Breast epithelium (tissue), 4 donors: ENCODE measurements at places on chromosomes 12 and 14. TPM values are rescaled to one million over a fixed set of nuclear protein-coding genes. Genes with fewer than 3 reads are reported as not detected.

GRCh38 chr12:12474931-12475795, 87.5 kb downstream of the DUSP16 start:
- H3K4me1 ChIP-seq: no peaks in the 10 kb centered on the region
- no peaks in the 10 kb centered on the region for H3K27me3 ChIP-seq
- DNase-seq: no peak
- peak overlapping the region; percentile 40 for H3K27ac ChIP-seq

DNA sequence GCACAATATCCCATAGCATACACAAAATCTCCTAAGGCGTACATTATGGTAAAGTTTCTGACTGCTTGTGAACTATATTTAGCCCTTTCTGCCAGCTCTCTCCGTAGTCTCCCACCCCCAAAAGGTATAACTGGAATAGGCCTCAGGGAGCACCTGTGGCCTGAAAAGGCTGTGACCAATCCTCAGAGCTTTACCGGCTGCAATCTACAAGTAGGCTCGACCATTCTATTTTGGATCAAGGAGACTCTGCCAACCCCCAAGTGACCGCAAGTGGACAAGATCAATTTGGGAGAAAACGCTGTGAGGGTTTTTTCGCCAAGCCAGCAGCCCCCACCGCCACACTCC, 1.2 kb downstream of the PPTC7 start:
- H3K4me1 ChIP-seq: no peaks in the 10 kb centered on the region
- no peak for DNase-seq
- H3K4me3 ChIP-seq: peak overlapping the region; percentile 93
- H3K27me3 ChIP-seq: no peaks in the 10 kb centered on the region
- no peaks in the 10 kb centered on the region for H3K36me3 ChIP-seq

GRCh38 chr12:117318591-117318990, 42.8 kb downstream of the NOS1 start:
- no peak overlapping the region for H3K27ac ChIP-seq
- no peak for DNase-seq
- H3K36me3 ChIP-seq: no peaks in the 10 kb centered on the region
- H3K4me1 ChIP-seq: no peaks in the 10 kb centered on the region

DNA sequence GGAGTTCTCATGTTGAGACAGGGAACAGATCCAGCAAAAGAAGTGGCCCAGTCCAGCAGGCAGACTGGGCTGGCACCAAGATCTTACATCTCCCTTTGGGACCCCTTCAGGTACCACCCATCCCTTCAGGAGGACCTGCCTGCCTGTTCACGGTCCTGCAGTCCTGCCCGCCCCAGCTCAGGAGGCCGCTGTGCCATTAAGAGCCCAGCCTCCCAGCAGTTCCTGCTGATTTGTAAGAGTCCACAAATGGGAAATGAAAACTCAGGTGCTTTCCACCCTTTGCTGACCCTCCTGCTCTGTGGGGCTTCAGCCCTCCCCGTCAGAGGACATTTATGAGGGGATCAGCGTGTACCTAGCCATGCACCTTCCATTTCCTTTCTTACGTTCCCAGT, 39.5 kb downstream of the C14orf132 start:
- H3K36me3 ChIP-seq: no peaks in the 10 kb centered on the region
- H3K4me3 ChIP-seq: no peak overlapping the region
- H3K27ac ChIP-seq: no peak overlapping the region
- no peaks in the 10 kb centered on the region for H3K4me1 ChIP-seq

- no peaks in the 10 kb centered on the region for H3K36me3 ChIP-seq
- no peak overlapping the region for H3K4me3 ChIP-seq
- peak; percentile 65 for DNase-seq
- no peak overlapping the region for H3K27ac ChIP-seq
These were observed 11.1 kb upstream of the DPF3 start for GRCh38 chr14:72904840-72905561.

DNA sequence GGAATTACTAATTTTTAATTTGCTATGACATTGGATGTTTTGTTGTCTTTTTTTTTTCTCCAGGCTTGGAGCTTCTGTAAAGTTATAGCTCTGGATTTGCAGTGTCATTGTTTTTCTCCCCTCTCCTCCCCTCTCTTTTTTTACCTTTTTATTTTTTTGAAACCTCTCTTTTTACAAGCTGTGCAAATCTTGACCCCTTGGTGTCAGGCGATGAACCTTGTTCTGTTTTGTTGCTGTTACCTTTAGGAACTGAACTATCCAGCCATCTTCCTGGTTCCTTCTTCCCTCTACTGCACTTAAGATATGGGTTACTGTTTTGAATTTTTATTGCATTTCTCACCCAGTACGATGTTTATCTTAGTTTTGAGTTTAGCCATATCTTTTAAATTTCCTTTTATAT, 13.7 kb downstream of the KTN1 start:
- no peaks in the 10 kb centered on the region for H3K4me1 ChIP-seq
- H3K27ac ChIP-seq: no peak overlapping the region
- no peaks in the 10 kb centered on the region for H3K36me3 ChIP-seq
- no peak for DNase-seq
- H3K4me3 ChIP-seq: no peak overlapping the region

GRCh38 chr12:91965781-91966180, 179.9 kb downstream of the BTG1 start:
- H3K4me3 ChIP-seq: no peak overlapping the region
- DNase-seq: no peak
- H3K4me1 ChIP-seq: no peaks in the 10 kb centered on the region
- H3K27me3 ChIP-seq: no peaks in the 10 kb centered on the region
- no peak overlapping the region for H3K27ac ChIP-seq

GRCh38 chr12:95859344-95859816, 628 bp downstream of the SNRPF start:
- H3K36me3 ChIP-seq: no peaks in the 10 kb centered on the region
- no peaks in the 10 kb centered on the region for H3K27me3 ChIP-seq
- DNase-seq: no peak
- peak overlapping the region; percentile 79 for H3K27ac ChIP-seq
- no peaks in the 10 kb centered on the region for H3K4me1 ChIP-seq

DNA sequence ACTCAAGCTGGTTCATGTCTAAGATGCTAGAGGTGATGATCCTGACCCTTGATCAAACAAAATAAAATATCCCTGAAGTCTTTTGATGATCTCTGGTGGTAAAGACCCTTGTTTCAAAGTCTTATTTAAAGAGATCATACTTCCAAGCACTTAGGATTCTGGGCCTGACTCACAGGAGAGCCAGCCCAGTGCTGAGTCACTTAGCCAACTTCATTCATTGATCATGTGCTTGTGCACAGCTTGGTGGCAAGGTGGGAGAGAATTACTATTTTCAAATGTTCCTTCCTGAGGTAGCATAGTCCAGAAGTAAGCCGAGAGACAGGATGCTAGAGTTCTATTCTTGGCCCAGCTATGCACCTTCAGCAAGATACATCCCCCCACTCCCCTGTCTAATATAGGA, 40.6 kb downstream of the SCN8A start:
- no peaks in the 10 kb centered on the region for H3K36me3 ChIP-seq
- no peaks in the 10 kb centered on the region for H3K27me3 ChIP-seq
- H3K27ac ChIP-seq: peak overlapping the region; percentile 25
- no peak overlapping the region for H3K4me3 ChIP-seq
- no peaks in the 10 kb centered on the region for H3K4me1 ChIP-seq
- no peak for DNase-seq

GRCh38 chr12:109544955-109545531, 28.3 kb downstream of the MMAB start:
- H3K4me3 ChIP-seq: no peak overlapping the region
- H3K36me3 ChIP-seq: no peaks in the 10 kb centered on the region
- peaks cover 16% of the 10 kb centered on the region for H3K27me3 ChIP-seq
- peak overlapping the region; percentile 21 for H3K27ac ChIP-seq
- no peak for DNase-seq

DNA sequence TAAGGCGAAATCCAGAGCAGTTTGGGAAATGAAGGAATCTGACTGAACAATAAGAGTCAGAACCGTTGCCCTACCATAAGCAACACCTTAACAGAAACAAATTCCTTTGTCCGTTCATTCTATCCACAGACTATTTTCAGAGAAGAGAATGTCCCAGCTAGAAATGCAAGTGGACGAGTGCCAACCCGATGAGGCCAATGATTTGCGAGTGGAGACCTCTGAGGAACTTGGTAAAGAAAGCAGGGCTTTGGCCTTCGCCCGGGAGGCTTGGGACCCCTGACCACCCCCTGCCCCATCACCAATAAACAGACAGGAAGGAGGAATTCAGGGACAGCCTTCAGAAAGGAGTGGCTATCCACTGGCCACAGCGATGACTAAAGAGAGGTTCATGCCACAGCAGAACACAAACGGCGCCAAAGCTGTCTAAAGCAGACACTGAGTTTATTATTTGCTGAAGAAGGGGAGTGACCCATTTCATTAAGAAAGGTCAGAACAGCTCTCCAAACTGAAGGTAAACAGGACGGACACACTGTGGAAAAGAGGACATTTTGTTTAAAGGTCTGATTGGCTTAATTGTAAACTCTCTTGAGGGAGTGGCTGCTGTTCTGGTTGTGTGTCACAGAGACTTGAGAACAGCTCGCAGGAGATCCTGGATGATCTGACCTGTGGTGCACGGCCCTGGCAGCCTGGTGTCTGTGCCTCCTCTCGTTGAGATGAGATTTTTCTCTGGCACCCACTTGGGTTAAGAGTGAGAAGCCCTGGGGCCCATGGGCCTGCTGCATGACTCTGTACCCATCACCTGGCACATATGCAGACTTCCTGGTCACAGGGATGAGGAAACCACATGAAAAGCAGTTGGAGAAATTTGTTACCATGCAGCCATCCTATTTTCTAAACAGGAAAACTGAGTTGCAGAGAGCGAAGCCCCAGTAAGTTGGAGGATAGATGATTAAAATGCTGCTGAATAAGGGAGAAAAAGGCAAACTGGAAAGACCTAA, 142.0 kb upstream of the PZP start:
- no peak for DNase-seq
- no peaks in the 10 kb centered on the region for H3K27me3 ChIP-seq
- H3K27ac ChIP-seq: no peak overlapping the region
- H3K4me1 ChIP-seq: no peaks in the 10 kb centered on the region

- no peaks in the 10 kb centered on the region for H3K27me3 ChIP-seq
- no peak overlapping the region for H3K4me3 ChIP-seq
- H3K27ac ChIP-seq: peak overlapping the region; percentile 71
- no peaks in the 10 kb centered on the region for H3K4me1 ChIP-seq
- H3K36me3 ChIP-seq: no peaks in the 10 kb centered on the region
- DNase-seq: no peak
These were observed 39.4 kb upstream of the PPP2R5C start for GRCh38 chr14:101721951-101722661.

DNA sequence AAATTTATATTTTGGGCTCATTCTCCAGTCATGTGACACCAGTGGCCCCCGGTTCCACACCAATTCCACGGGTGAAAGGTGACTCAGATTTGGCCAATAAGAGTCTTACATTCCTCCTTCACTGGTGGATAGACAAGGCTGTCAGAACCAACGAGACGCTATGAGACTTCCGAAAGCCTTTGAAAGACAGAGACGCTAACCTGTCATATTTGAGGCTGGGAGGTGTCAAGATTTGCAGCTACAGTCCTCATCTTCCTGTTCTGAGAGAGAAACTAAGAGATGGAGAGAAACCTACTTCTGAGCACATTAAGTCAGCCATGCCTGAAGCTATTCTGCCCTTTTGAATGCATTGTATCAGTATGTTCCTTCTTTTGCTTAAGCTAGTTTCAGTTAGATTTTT, 171.2 kb downstream of the FLRT2 start:
- H3K4me3 ChIP-seq: no peak overlapping the region
- no peak overlapping the region for H3K27ac ChIP-seq
- no peak for DNase-seq

DNA sequence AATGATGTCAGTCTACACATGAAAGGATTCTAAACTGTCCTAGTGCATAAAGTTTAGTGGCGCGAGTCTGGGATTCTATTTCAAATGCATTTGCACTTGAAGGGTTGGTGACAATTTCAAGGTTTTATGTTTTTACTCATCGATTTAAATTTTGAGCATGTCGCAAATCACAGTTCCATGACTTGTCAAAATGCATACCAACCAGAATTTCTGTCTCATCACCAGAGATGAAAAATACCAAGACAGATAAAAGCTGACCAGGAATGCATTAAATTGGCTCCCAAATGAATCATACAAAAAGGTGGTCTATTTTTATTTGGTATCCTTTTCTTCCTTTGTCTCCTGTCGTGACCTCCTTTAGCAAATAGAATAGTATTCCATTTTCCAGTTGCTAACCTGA, 25.2 kb downstream of the TMEM30B start:
- DNase-seq: no peak
- H3K27ac ChIP-seq: no peak overlapping the region
- no peak overlapping the region for H3K4me3 ChIP-seq
- no peaks in the 10 kb centered on the region for H3K27me3 ChIP-seq
- H3K4me1 ChIP-seq: no peaks in the 10 kb centered on the region

DNA sequence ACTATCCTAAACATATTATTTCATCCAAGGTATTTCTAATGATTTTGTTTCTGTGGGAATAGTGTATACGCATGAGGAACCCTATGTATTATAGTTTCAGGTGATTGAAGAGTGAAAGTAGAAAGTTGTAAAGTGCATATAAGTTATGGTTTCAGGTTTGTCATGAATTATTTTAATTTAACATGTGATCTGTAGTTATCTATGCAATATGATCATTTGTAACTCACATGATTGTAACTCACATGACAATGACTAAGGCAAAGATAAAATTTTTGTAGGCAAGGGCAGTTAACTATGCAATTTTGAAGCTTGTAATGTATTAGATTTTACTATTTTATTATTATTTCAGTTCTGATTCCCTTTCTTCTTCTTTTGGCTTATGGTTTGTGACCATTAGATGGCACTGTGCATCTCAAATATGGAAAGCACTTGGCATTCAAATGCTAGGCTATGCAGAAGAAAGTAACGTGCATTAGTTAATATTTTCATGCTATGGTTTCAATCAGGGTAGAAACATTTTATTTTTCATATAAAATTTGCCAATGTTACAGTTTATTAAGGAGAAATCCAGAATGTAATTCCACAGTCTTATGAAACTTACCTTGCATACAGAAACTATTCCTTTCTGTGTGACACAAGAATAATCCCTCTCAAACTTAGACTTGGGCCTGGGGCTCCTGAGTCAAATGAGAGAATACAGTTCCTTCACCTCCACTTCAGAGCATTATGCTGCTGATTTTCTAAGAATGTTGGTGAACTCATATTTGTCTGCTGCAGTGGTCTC, 15.8 kb upstream of the TMEM30B start:
- no peak overlapping the region for H3K4me3 ChIP-seq

GRCh38 chr14:26765768-26766520, 168.1 kb upstream of the NOVA1 start:
- DNase-seq: no peak
- H3K4me1 ChIP-seq: no peaks in the 10 kb centered on the region
- no peaks in the 10 kb centered on the region for H3K27me3 ChIP-seq
- H3K27ac ChIP-seq: no peak overlapping the region
- H3K36me3 ChIP-seq: no peaks in the 10 kb centered on the region
- no peak overlapping the region for H3K4me3 ChIP-seq

- peak overlapping the region; percentile 31 for H3K27ac ChIP-seq
- H3K4me1 ChIP-seq: no peaks in the 10 kb centered on the region
- no peak overlapping the region for H3K4me3 ChIP-seq
- no peak for DNase-seq
These were observed 3.3 kb downstream of the ERP27 start for GRCh38 chr12:14935031-14935430.

C12orf60 gene
- total RNA-seq: 1.4 TPM

HNRNPC gene
- total RNA-seq: 386 TPM

CIROP gene
- total RNA-seq: not detected

CLEC4A gene
- total RNA-seq: 2.5 TPM

SLC6A15 gene
- not detected for total RNA-seq

BDKRB2 gene
- total RNA-seq: 4.2 TPM

SIRT4 gene
- 3.1 TPM for total RNA-seq
